Stimulated activated CD8-positive, alpha-beta memory T cell treated with anti-CD3 and anti-CD28 coated beads, Interleukin-2, amount 100 ng/mL, for 1 hour (primary cell): ENCODE measurements at places on chromosomes 3 and 15.

DNA sequence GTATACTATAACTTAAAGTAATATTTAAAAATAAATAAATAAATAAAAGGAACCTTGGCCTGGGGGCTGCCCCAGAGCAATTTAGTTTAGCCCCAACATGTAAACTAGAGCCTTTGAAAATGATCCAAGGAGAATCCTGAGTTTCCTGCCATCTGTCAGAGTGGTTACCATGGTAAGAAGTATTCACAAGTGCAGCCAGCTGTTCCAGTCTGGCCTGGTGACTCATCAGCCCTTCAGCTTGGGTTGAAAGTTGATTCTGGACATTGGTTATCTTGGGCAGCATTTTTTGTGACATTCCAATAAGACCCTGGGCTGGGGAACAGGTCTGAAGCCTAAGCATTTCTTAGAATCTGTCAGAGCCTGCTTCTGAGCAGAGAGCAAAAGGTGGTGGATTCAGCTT, 72.7 kb upstream of the LRTM1 start:
- no peak for DNase-seq

DNA sequence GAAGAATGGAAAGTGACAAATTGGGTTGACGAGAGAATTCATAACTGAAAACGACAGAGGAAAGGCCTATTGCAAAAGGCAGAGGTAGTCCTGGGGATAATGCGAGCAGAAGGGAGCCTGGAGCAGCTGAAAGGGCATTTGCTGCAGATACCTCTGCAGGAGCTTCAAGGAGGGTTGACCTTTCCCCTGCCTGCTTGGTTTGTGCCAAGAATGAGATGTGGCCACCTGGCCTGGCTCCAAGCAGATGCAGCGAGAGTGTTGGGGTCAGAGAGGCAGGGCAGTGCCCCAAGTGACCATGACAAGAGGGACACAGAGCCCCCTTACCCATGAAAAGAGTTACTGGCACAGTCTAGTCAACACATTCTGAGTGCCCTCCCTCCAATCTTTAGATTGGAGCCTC, 43.5 kb downstream of the SLC41A3 start:
- no peak for DNase-seq

DNA sequence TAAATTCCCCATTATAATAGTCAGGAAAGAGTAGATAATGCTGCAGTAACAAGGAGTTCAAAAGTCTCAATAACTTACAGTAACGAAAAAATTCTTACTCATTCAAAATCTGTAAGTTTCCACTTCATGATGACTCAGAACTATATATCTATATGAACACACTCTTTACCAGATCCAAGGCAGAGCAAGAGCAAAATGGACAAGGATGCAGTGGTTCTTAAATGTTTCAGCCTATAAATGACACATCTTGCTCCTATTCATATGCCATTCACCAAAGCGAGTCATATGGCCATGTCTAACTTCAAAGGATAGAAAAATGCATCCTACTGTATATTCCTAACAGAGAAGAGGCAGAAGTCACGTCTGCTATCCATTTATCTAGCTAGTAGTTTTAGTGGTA, 787.7 kb downstream of the NAALADL2 start:
- no peak for DNase-seq

GRCh38 chr3:133521946-133522345, 51.5 kb upstream of the CDV3 start:
- no peak for DNase-seq

DNA sequence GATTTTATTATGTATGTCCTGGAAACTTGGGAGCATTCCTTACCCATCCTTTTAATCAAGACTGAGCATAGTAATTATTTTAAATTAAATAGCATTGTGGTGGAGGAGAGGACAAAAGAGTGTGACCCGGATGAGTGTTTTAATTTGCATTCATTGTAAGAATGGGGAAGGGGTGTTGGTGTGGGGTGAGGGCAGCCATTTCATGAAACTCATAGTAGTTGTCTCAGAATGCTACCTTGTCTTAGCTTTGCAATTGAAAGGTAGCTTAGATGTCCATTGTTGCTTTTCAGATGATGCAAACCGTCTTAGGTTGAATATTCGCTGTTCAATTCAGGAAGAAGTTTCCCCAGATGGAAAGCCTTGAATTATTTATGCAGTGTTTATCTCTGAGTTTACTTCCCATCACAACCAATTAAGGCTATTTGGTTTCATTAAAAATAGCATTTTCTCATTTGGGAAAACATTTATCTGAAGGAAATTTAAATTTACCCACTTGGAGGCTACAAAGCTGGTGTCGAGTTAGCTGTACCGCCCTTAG, 328.4 kb downstream of the FEZF2 start:
- DNase-seq, result no peak

DNA sequence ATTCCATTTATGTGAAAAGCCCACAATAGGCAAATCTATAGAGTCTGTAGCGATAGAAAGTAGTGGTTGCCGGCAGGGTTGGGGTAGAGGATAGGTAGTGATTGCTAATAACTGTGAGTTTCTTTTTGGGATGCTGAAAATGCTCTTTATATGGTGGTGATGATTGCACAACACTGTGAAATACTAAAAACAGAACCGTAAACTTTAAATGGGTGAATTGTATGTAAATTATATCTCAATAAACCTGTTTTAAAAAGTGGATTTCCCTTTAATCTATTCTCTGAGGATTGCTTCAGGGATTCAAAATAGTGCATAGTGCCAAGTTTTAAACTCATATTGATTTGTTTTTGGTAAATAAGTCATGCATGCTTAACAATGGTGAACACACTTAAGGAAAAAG, 140.2 kb downstream of the LPP start:
- no peak for DNase-seq

DNA sequence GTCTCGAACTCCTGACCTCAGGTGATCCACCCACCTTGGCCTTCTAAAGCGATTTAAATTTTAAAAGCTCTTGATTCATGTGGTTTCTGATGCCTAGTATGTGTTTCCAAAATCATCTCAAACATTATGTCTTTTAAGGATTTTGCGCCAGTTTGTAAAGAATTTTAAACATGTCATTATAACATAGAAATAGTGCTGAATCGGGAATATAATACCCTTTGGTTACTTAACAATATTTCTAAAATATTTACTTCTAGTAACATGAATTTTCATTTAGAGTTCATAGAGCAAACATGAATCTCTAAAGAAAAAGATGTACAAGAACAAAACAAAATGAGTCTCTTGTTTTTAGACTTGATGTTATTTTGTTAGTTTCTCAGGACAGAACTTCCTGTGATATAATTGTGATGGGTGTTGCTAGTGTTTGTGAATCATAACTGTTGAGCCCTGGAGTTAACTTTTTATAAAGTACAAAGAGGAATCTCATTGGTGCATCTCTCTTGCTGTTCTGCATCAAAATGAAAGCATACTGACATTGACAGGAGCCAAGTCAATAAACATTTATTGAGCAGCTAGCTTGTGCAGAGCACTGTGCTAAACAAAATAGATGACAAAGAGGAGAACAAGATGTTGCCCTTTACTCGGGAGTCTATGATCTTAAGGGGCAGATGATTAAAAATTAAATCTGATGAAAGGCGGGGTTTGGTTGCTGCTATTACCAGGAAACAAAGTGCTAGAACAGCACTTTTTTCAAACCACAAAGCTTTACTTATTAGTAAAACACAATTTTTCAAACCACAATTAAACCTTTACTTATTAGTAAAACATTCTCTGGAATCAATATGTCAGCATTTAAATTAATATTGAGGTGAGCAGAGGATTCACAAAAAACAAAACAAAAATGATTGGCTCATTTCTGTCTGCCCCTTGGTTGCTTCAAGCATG, 73.4 kb downstream of the MME start:
- no peak for DNase-seq

- DNase-seq, result no peak
Measured at GRCh38 chr15:100918690-100919480, at the start of gene LRRK1. TSS of gene LRRK1 (plus strand) at chr15:100919357. CDS start at chr15:100924633, 5,276 bp downstream.

- no peak for DNase-seq
Measured at GRCh38 chr15:89194608-89195007, 26.8 kb downstream of the RLBP1 start.

DNA sequence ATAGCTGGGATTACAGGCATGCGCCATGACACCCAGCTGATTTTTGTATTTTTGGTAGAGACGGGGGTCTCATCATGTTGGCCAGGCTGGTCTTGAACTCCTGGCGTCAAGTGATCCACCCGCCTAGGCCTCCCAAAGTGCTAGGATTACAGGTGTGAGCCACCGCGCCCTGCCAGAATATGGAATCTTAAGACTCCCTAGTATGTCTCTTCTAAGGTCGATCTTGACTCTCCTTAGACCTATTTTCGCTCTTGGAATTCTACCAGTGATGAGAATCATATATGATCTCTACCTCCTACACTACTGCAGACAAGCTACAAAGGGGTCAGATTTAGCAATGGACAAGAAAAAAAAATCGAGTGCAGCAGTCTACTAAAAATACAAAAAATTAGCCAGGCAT, 19.3 kb upstream of the EOGT start:
- no peak for DNase-seq

DNA sequence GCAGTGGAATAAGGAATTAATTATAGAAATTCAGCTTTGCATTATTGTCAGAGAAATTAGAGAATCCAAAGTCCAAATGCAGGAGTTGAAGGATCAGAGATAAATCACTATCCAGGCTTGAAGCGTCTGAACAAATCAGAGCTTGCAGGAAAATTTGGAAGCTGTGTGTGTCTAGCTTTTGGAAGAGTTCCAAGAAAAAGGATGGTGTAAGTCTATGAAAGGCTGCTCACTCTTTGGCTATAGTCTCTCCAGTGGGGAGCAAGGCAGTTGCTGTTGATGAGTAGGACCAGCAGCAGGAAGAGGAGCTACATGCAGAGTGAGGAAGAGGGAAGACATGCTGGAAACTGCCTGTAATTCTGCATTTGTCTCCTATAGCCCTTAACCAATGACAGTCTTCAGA, 464.3 kb upstream of the GRM7 start:
- DNase-seq, result no peak
